ENCODE measurements at places on chromosomes 6 and 20. TPM values are rescaled to one million over a fixed set of nuclear protein-coding genes. Genes with fewer than 3 reads are reported as not detected.
A peak's percentile ranks its signal among the peaks of the same experiment; 100 is the strongest.

GRCh38 chr6:121549736-121550135 is 114.3 kb downstream of the GJA1 start:
- no peak for DNase-seq

DNA sequence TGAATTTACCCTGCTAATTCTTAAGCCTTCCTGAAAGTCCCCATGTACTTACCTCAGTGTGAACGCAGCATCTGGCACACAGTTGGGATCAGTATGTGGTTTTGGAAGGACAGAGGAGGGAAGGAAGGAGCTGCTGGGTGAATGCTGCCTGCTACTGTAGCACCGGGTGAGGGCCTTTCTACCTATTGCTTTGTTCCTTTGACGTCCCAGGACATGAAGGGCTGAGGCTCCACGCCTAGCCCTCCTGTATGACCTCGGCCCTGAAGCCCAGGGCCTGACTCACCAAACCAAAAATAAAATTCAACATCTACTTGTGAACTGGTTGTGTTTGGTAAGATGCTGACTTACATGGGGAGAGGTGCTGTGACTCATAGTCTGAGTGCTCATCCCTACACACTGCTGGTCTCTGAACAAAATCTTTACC is 51.1 kb downstream of the ARID1B start:
- peak; percentile 22 for DNase-seq

DNA sequence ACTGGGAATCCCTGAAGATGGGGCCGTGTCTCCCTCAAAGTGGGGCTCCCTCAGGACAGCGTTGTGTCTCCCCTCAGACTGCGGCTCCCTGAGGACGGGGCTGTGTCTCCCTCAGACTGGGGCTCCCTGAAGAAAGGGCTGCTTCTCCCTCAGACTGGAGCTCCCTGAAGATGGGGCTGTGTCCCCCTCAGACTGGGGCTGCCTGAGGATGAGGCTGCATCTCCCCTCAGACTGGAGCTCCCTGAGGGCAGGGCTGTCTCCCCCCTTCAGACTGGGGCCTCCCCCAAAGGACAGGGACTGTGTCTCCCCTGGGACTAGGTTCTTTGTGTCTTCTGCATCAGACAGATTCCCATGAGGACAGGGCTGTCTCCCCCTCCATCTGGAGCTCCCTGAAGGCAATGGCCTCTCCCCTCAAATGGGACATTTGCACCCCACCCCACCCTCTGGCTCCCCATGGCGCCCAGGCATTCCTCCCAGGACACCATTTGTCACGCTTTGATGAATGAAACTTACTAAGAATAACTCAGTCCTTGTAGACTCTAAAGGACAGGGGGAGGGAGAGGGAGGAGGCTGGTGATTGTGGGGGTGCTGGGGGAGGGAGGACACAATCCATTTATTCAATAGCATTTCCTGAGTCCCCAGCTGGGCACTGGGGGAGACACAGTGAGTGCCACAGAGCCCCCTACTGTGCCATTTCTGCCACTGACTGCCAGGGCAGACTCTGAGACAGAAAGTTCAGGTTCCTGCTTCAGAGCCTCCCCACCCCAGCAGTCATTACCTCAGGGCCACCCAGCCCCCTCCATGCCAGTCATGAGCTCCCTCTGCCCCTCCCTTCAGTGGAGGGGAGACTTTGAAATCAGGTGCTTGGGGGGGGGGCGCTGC is 122.4 kb downstream of the MRPL14 start:
- no peak for DNase-seq

ZDHHC14 gene
- total RNA-seq = 3.1 TPM

PLG gene
- total RNA-seq = not detected

DEF6 gene
- total RNA-seq = 11.1 TPM

ZFP57 gene
- not detected for total RNA-seq
